ENCODE measurements at places on chromosomes 11 and 22.

DNA sequence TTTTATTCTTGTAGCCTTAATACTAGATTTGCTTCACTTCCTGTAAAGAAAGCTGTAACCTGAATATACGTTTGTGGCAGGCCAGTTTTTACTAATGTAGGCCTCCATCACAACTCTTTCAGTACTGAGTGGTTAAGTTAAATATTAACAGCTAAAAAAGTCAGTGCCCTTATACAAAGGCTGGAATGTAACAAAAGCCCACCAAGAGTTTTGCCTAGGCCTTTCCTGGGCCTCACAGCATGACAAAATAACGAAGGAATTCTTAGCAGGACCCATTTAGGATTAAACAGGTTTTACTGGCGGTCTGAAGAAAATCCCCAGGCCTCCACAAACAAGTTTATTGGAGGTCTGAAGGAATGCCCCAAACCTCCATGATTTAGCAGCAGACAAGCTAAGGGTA, 43.7 kb downstream of the PIWIL3 start:
- DNase-seq, result no peak

DNA sequence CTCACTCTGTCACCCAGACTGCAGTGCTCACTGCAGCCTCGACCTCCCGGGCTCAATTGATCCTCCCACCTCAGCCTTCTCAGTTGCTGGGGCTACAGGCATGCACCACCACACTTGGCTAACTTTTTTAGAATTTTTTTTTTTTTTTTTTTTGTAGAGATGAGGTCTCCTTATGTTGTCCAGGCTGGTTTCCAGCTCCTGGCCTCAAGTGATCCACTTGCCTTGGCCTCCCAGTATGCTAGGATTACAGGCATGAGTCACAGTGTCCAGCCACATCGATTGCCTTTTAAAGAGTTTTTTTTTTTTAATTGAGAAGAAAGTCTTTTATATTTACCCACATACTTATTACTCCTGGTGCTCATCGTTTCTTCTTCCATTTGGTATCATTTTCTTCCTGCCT, 30.0 kb downstream of the PARVG start:
- no peak for DNase-seq

GRCh38 chr11:123103326-123103980, 41.5 kb upstream of the HSPA8 start:
- peak; percentile 55 for DNase-seq

DNA sequence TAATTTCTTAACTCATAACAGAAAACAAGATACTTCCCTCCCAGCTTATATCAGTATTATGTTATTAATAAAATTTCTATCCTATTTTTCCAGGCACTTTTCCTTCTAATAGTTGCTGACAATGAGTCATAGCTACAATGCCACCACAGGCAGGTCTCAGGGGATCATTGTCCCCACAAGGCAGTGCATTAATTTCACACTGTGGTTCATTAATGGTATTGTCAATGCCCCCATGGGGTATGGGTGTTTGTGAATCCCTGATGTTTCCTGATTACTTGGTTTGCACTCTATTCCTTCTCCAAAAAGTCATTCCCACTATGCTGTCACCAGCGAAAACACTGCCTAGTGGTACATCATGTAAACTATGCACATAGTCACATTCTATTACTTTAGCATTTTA, 345.5 kb upstream of the CTSC start:
- DNase-seq, result no peak

DNA sequence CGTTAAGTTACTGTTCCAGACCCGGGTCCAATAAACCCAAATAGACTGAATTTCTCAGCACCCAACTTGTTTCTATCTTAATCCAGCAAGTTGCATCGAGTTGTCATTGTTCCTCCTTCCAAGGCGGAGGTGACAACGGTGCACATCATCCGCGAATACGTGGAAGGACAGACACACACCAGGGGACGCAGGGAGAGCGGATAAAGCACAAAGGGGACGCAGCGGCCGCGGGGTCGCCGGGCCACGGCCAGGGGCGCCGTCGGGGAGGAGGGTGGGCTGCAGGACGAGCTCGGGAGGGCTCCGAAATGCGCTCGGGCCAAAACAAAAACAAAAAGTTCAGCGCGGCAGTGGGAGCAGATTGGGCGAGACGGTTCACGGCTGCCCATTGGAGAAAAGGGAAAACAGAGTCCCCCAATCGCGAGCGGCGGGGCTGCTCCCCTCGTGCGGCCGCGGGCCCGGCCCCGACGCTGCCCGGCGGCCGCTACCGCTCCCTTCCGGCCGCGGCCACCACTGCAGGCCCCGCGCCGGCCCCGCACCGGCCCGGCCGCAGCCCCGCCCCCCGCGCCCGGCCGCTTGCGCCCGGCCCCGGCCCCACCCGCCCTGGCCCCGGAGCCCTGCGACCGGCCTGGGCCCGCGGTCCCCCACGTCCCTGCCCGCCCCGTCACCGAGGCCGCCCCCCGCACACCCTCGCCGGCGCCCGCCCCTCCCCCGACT, 518 bp downstream of the KMT5B start:
- peak; percentile 57 for DNase-seq

DNA sequence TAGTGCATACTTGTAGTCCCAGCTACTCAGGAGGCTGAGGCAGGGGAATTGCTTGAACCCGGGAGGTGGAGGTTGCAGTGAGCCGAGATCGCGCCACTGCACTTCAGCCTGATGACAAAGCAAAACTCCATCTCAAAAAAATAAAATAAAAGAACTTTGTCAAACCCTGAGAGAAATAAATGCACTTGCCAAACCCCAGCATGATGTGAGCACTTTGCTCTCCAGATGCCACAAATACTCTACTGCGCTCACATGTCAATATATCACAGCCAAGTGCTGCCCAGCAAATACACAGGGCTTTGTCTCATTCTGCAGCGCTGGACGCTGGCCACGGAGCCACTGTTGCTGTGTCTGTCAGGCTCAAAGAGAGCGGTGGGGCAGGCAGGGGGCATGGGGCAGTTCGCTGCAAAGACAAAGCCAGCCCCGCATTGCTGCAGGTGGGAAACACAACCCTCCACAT, 45.1 kb downstream of the AHNAK start:
- DNase-seq, result no peak

DNA sequence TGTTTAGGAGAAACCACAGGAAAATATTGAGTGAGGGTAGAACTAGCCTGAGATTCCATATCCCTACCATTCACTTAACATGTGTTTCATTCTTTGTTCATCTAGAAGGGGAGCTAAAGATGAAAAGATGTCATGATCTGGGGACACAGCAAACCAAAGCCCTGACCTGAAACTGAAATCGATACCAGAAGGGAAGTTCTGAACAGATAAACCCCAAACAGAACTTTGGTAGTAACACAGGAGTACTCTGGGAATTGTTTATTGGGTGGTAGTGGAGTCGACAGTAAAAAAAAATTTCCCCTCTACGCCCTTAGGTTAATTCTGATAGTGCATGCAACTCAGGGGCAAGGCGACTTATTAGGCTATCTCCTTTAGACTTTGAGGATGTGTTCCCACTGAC, 27.2 kb downstream of the OR2AT4 start:
- no peak for DNase-seq

GRCh38 chr11:125513705-125514265, 17.7 kb upstream of the FEZ1 start:
- no peak for DNase-seq

- DNase-seq, result no peak
Observed at GRCh38 chr11:114082767-114083181, 23.3 kb downstream of the ZBTB16 start.

GRCh38 chr11:8641332-8641731, 41.1 kb downstream of the TRIM66 start:
- no peak for DNase-seq

DNA sequence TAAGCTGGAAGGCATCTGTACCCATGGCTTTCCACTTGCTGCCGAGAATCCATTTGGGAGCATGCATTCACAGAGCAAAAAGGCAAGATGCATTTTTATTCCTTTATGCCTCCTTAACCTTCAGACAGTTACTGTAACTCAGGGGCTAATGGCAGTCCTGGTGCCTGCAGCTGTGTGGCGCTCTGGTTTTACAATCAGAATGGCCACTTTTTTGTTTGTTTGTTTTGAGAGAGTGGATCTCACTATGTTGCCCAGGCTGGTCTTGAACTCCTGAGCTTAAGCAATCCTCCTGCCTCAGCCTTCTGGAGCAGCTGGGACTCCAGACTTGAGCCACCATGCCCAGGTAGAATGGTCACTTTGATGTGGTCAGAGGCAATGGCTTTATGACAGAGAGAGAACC, 101.8 kb downstream of the NAV2 start:
- DNase-seq, result no peak

DNA sequence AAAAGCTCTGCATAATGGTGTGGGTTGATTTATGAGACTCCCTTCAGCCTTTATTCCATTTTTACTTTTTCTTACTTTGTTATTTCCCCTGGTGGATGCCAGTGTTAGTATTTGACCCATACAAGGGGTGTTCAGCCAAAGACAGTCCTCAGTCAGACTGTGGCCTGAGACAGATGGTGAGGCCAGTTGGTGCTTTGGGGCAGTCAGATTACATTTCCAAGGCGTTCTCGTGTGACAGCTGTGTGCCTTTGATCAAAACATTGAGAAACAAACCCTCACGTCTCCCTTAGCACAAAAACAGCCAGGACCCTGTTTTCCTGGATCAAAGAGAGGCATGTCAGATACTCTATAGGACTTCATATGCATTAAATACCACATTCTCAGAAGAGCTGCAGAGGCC, 31.3 kb upstream of the SLN start:
- DNase-seq, result no peak

DNA sequence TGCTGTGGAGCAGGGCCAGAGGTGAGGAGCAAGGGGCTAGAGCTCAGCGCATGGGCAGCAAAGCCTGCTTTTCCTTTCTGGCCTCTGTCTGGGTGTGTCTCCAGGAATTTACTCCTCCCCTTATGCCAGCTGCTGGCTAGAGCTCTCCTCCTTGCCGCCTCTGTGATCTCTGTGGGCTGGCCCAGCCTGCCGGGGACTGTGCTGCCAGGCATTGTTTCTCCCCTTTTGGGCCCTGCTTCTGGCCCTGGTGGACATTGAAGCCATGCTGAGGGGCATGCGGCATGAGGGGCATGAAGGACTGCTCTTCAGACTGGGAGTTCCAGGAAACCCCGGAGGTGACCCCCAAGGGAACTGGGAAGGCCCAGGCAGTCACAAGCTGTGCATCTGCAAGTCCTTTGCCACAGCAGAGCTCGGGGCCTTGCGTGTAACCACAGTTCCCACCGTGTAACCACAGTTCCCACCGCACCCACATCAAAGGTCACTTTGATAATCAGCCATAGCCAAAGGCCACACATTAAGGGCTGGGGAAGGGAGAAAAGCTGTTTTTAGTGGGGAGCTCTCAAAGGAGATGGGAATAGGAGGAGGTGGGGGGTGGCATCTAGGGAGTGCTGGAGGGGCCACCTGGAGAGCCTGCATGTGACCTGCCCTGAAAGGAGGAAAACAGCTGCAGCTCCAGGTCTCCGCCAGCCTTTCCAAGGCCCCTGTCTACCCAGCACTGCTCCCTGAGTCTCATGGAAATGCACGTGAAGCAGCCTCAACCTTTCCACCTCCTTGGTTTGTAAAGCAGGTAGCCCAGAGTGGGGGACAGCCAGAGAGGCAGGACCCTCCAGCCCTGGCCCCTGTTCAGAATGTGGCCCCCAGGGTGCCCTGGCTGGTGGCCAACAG, 62.3 kb downstream of the PPFIBP2 start:
- no peak for DNase-seq

DNA sequence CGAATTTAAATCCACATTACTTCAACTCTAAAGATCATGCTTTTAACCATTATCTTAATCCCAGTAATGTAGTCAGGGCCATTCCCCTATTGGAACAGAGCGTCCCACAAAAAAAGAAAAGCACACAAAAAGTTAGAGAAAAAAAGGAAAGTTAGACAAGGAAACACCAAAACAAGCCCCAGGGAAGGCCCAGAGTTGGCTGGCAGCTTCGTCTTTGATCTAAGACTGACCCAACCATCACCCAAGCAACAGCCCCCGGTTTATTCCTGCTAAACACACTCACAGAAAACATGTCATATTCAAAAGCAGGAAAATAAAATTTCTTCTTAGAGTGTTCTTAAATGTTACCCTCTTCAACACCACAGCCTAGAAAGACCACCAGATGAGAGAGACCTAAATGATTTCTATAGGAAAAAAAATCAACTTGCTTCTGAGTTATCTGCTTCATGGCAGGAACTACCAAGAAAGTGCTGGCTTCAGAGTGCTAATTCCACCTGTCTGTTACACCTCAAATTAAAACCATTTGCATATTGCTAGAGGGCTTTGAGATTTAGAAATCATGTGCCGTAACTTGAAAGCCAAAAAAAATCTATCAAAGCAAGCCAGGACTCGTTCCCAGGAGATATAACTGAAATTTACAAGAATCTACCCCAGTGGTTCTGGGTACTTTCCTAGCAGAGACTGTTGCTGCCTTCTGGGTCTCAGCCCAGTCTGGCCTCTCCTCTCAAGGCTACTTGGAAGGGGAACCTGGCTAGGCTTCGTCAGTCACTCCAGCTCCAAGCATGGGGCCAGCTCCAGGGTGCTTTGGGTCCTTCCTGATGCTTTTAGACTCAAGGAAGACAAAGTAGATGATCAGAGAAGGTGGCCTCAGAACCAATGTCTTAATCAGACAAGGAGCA, 31.2 kb downstream of the POU2AF3 start:
- no peak for DNase-seq

- DNase-seq, result no peak
Observed at GRCh38 chr11:91840640-91841240, 383.9 kb upstream of the FAT3 start.

DNA sequence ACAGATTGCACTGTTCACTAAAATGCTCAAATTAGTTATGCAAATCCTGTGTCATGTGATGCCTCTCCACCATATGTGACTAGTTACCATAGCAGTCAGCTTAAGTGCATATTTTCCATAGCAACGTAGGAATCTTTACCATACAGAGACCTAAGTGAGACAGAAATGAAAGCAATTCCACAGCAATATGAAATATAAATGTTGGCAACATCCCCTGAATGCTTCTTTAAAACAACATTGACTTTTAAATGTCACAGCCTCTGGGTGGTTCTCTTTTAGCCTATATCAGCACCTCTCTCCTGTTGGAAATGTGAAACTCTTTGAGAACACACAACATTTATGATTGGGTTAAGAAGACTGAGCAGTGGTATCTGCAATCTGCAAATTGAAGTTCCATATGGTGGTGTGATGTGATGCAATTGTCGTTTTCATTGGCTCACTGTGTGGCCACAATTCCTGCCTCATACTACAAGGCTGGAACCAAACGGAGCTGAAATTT, 814.6 kb downstream of the DLG2 start:
- no peak for DNase-seq

- DNase-seq, result no peak
Observed at GRCh38 chr11:95337175-95337957, 106.4 kb upstream of the SESN3 start.

DNA sequence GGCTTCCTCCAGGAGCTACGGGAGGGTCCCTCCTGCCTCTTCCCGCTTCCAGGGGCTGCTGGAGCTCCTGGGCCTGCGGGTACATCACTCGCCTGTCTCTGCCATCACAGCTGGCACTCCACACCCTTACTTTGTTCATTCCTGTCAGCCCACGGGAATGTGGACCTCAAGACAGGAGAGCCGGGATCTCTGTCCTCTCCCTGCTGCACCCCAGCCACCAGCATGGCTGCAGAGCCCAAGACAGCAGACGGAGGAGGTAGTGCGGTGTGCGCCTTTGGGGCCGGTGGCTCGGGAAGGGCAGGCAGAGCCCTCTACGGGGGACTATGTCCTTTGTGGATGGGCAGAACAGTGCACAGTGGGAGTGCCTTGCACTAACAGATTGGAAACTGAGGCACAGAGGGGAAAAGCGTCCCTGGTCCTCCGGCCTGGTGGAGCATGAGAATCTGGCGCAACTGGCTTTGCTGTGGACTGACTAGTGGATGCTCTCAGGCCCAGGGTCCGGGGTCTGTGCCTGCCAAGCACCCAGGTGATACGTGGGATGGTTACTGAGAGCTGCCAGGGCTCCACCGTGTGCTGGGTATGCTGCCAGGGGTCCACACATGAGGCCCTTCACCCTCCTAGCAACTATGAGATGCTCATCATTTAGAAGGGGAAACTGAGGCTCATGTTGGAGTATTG, 47.3 kb downstream of the IGF2 start:
- DNase-seq, result no peak

Measured in NCI-H146 (cell line).